ENCODE measurements at places on chromosomes 3 and 15. TPM values are rescaled to one million over a fixed set of nuclear protein-coding genes. Genes with fewer than 3 reads are reported as not detected.

- no peak for DNase-seq
These were observed 936.1 kb downstream of the TUSC7 start for GRCh38 chr3:117645561-117646242.

DNA sequence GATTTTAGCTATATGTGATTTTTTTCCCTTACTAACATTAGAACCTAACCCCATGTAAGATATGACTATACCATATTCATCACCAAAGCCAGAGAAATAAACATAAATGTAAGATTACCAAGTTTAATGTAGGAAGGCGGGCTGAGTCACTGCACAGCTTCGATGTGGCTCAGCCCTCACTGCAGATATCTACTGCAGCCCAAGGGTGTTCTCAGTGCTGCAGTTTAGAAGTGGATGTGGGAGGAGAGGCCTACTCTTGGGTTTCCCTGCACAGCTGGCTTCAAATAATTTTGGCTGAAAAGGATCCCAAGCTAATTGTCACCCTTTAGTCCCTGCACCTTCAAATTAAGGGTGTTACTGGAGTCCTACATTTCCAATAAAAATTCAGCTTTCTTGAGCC is 9.3 kb downstream of the ARPP19 start:
- DNase-seq, result no peak

SLC38A3 gene
- 2.5 TPM for total RNA-seq

SPINK8 gene
- total RNA-seq, result not detected

DNA sequence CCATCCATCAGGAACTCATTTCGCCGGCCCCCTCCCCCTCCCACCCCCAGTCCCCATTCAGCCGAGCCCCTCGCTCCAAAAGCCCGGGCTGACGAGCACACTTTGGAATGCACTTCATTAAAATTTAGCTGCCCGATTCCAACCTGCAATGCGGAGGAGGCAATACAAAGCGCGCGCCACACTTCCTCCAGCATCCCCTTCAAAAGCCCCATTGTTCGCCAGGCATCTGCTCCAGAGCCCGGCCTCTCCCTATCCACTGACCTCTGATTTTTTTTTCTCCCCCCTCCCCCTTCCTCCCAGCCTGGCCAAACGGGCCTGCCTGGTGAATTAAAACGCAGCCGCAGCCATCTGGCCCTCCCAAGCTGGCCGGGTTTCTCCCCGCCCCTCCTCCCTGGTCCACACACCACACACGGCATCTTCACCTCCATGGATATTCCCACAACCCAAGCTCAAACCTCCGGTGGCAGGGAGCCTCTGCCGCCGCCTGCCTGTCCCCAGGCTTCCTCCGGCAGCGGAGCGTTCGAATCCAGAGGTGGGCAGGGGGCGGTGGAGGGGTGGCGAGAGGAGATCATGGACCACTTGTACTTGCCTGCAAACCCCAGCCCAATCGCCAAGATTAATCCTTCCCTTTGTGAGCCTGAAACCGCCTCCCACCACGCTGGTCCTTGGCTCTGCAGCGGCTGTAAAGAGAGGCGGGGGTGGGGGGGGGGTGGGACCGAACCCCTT is 441.3 kb downstream of the MAGI1 start:
- DNase-seq, result peak; percentile 60

XCR1 gene
- 0.27 TPM for total RNA-seq

- no peak for DNase-seq
These were observed 44.5 kb downstream of the OSBPL10 start for GRCh38 chr3:31936420-31937060.

DNA sequence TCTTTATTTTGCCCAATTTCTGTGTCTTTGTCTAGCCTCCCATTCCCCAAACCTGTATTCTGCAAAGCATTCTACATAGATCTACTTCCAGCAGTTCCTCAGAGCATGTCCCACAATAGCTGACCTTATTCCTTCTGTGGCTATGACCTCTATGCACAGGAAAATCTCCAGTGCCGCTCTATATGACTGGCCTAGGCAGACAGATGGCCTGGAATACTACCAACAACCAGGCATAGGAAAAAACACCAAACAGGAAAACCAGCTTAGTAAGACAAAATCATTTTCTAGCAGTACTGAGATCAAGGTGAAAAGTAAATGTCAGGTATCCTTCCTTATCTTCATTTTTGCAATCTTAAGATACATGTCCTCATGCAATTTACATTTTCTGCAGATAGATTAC is 1115.0 kb downstream of the IGSF11 start:
- DNase-seq, result no peak

ADGRG7 gene
- not detected for total RNA-seq

CCR9 gene
- 0.31 TPM for total RNA-seq

GRCh38 chr3:195544230-195544536 is 1.1 kb upstream of the PPP1R2 start:
- no peak for DNase-seq

DNA sequence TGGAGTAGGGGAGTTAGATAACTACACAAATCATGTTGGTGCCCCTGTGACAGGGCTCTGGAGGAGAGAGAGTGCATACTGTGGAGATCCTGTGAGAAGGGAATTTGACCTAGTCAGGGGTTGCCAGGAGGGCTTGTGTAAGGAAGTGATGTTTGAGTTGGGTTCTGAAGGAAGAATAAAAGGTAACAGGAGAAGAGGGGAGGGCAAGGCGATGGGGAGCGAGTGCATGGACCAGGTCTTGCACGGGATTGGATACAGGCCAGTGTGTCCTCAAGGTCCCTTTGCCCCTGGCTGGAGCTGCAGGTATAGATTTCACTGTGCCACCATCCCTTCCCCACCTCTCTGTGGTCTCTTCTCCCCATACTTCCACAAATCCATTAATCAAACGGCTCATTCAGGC is 83.9 kb downstream of the RGMA start:
- no peak for DNase-seq

GOLGA8T gene
- 1.5 TPM for total RNA-seq

DNA sequence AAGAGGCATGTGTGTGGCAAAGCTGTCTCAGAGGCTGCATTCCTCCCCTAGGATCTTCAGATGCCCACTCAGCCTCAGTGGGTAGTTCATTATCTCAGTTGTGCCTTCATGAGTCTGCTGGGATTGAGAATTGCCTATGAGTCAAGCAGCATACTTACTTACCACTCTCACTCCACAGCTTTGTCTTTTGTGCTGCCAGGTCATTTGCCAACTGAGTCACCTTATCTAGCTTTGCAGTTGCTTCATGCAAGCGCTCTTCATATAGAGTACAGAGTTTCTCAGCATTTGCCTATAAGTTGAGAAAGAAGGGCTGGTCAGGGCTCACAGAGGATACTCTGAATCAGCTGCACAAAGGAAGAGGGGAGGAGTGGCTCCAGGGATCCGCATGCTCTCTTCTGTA is 89.5 kb downstream of the MYH15 start:
- no peak for DNase-seq

CEP70 gene
- total RNA-seq, result 41.0 TPM

CAMK1 gene
- 26.9 TPM for total RNA-seq

GRCh38 chr15:64071931-64072765 is 21.5 kb downstream of the CIAO2A start:
- no peak for DNase-seq

GRCh38 chr15:65653341-65653740 is 31.6 kb downstream of the SLC24A1 start:
- no peak for DNase-seq

DNA sequence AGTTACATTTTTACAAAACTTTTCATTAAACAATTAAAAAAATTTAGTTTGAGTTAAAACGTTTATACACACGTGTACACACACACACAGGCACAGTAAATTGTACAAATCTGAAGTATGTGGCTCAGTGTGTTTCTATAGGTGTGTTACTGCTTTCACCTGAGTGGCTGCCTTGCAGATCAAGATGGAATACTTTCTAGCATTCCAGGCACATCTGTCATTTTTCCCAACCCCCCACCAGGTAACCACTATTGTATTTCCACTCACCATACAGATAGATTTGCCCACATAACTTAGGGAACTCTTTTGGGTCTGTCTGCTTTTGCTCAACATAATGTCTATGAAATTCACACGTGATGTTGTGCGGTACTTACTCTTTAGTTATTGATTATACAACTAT is 141.1 kb downstream of the PTPRG start:
- no peak for DNase-seq

DNA sequence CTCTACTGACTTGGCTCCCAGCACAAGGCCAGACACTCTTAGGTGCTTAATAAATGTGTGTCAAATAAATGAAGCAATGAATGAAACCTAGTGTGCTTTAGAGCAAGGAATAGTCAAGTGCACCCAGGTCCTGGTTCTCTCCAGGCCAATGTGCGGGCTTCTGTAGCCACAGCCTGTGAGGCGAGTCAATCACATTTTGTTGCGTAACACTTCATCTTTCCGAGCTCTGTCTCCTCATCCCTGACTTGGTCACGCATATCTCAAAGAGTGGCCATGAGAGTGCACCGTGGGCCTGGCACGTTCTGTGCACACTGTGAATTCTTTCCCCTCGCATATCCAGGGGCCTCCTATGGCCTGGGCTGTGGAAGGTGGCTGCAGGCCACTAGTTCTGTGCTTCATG is 11.4 kb upstream of the SH3GL3 start:
- no peak for DNase-seq

CALML4 gene
- total RNA-seq, result 12.8 TPM

- DNase-seq, result no peak
These were observed 127.4 kb upstream of the ABHD17C start for GRCh38 chr15:80567721-80568157.

CACNA2D2 gene
- total RNA-seq, result 1.8 TPM

- no peak for DNase-seq
These were observed 134.3 kb upstream of the IQSEC1 start for GRCh38 chr3:13207578-13207922.

DNA sequence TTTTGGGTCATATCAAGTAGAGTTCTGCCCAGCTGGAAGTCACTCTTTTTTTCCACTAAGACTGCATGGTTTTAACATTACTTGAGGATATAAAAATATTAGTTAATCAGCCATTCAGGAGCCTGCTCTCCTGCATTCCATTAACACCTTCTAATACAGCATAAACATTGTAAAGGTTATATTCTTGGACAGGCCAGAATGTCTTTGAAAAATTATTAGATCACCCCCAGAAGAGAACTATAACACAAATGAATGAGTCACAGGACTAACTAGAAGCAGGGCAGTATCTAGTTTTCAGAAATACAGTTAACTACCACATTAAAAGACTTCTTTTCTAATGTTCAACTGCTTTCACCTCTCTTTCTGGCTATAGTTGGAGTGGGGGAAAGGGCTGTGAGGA is 80.9 kb downstream of the THBS1 start:
- no peak for DNase-seq

GRCh38 chr15:48355377-48355776 is 24.1 kb downstream of the DUT start:
- no peak for DNase-seq

- DNase-seq, result no peak
These were observed 13.4 kb downstream of the GOLGB1 start for GRCh38 chr3:121736112-121736511.

Measured in sciatic nerve (tissue), 2 donors.